ENCODE measurements at places on chromosomes 7 and 10.

GRCh38 chr7:157513682-157514081, 176.9 kb downstream of the DNAJB6 start:
- DNase-seq, result no peak

GRCh38 chr7:139949629-139950028, 113.1 kb downstream of the PARP12 start:
- DNase-seq, result no peak

- no peak for DNase-seq
Observed at GRCh38 chr10:118986815-118987790, 42.4 kb upstream of the NANOS1 start.

DNA sequence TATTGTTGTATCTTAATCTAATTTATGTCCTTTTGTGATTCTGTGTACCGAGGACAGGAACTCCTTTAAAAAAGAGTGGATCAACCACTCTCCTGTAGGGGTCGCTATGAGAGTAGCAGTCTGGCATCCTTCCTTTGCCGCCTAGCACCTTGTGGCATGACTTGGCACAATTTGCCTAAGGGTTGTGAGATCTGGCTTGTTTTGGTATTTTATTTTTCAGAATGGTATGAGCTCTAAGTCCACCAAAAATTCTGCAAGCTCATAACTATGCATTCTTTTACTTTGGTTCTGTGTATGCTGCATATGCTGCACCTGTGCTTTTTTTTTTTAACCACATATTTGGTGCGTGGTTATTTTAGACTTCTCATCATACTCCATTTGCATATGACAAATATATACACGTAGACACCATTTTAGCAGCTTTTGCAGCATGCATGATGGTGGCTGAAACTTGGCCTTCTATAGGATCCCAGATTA, 112.8 kb downstream of the CDK14 start:
- DNase-seq, result no peak

DNA sequence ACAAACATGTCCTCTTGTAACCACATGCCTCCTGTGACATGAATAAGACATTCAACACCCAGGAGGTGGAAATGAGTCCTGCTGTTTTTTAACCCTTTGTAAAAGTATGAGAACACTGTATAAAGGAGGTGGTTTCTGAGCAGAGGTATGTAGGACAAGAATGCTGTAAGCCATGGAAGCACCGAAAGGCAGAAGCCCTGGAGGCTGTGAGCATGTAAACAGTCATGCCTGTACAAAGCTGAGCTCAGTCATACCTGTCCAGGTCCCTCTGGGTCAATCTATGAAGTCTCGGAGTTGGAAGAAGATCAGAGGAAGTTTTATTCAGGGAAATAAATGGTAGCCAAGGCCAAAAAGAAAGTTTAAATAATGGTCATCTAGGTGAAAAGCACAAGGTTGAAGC, 34.7 kb upstream of the XPNPEP1 start:
- DNase-seq, result no peak

DNA sequence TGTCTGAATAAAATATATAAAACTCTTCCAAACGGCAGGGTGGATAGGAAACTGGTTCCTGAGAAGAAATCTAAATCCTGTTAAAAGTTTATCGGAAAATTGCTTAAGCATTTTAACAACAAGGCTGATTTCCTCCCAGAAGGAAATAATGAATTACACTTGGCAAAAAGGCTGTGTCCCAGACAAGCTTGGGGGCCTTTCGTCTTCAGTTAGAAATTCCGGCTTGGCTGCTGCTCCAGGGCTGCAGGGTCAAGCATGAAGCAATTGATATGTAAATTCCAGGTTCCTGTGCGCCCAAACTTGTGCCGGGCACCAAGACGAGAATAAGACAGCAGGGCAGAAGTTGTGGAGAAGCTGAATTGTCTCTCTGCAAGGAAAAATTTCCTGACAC, 38.0 kb upstream of the LBX1 start:
- DNase-seq, result no peak

DNA sequence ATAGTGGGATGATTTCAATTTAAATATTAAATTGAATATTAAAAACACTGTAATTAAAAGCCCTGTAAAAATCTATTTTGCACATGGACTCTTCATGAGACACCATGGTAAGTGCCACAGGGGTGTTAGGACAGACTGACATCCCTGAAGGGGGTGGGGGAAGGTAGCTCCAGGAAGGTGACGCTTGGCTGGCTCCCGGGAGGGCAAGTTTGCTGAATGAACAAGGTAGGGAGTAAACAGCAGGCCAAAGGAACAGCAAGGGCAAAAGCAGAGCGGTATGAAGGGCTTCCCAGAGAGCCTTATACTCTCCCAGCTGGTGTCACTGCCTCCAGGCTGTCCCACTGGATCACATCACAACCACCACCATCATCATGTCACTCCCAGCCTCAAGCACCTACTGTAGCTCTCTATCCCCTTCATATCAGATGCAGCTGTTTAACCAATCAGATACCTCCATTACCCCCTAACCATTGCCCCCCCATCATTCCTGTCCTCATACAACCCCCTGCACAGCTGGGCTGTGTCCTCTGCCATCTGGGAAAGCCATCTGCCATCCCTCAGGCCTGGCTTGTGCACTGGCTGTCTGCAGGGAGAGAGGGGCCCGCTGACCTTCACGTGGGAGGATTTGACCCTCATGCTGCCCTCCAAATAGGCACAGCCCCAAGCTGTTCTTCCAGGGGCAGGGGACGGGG, 19.5 kb downstream of the HSPA12A start:
- DNase-seq, result no peak

GRCh38 chr10:35043796-35044344, 46.3 kb downstream of the CUL2 start:
- no peak for DNase-seq

DNA sequence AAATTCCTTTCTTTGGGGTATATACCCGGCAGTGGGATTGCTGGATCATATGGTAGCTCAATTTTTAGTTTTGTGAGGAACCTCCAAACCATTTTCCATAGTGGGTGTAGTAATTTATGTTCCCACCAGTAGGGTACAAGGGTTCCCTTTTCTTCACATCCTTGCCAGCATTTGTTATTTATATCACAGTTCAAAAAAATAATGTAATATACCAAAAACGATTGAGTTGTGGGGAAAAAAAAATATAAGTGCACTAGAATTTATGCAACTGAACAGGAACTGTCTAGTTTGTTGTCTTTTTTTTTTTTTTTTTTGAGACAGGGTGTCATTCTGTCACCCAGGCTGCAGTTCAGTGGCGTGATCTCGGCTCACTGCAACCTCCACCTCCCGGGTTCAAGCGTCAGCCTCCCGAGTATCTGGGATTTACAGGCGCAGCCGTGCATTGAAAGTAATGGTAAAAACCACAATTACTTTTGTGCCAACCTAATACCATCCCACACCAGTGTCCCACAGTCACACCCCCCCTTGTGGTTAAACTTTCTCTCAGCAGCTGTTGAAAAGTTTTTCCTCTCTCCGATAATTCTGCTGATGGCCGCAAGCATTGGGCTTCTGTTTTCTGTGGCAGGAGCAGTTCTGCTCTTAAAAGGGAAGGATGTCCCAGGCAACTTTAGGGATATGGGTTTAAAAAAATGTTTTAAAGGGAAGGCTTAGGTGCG, 6.8 kb upstream of the LAT2 start:
- peak; percentile 44 for DNase-seq

DNA sequence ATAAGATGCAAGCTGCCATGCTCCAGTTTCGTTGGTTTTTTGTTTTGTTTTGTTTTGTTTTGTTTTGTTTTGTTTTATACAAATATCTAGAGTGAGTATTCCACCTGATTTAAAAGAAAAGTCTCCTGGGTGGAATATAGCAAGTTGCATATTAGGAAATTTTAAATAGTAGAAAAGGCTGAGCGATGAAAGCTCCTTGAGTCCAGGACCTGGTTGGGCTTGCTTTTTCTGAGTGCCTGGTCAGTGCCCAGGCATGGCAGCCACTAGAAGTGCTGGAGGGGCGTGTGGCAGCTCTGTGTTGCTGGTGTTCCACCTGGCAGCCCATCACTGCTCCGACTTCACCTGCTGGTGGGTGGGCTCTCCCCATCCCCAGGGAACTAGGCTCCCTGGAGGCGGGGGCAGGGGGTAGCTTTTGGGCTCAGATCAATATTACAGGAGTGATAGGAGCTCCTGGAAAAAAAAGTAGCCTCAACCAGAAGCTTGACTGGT, 8.0 kb downstream of the COL17A1 start:
- no peak for DNase-seq

GRCh38 chr10:32326680-32327363, 20.1 kb downstream of the EPC1 start:
- DNase-seq, result no peak

GRCh38 chr7:70779321-70779720, 352.6 kb upstream of the GALNT17 start:
- peak; percentile 29 for DNase-seq

GRCh38 chr7:27239387-27240014, 3.1 kb upstream of the EVX1 start:
- DNase-seq, result no peak

- no peak for DNase-seq
Observed at GRCh38 chr7:440059-440749, 79.4 kb downstream of the PDGFA start.

DNA sequence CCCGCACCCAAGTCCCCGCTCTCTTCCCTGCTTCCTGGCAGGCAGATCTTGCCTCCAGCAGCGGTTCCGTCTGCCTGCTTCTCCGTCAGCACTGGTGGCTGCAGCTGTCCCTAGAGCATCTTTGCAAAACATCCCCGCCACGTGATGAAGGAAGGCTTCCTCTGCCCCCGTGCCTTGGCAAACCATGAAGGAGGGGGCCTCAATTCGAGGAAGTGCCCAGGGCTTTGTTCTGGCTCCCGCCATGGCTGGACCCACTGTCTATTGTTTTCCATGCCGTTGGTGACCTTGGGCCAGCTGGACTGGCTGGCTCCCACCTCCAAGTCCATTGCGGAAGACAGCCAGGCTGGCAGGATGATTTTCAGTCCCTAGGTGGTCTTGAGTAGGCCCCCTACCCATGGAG, 13.2 kb upstream of the AQP1 start:
- no peak for DNase-seq

GRCh38 chr10:36817898-36818297, 307.5 kb upstream of the ANKRD30A start:
- no peak for DNase-seq

DNA sequence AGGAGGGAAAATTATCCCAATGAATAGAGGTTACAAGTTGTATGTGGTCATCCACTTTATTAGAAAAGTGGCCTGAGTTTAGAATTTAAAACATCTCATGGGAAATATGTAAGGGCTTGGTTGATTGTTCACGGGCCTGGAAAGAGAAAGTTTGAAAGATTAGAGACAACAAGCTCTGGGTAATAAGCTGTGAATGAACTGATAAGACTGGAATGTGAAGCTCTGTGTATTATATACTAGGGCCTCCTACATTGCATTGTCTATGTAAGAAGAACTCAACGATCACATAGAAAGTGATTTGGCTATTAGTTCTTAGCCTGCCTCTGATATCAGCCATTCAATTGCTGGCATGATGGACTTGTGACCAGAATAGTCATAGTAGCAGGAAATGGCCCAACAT, 199.2 kb upstream of the MAGI2 start:
- DNase-seq, result no peak

GRCh38 chr10:11697718-11698527, 44.3 kb upstream of the ECHDC3 start:
- no peak for DNase-seq

GRCh38 chr10:132411561-132412253, 14.7 kb downstream of the PWWP2B start:
- DNase-seq, result no peak

DNA sequence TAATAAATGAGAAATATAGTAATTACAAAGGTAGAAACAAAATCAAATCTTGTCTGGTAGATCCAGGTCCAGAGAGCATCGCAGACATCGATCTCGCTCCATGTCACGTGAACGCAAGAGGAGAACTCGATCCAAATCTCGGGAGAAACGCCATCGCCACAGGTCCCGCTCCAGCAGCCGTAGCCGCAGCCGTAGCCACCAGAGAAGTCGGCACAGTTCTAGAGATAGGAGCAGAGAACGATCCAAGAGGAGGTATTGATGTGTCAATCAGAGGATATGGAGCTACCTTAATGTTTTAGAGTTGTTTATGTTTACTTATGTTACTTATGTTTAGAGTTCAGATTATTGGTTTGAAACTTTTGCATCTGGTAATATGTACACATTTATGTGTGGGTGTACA, 57.8 kb downstream of the LUC7L2 start:
- DNase-seq, result no peak

- no peak for DNase-seq
Observed at GRCh38 chr10:79982362-79982800, 33.5 kb upstream of the SFTPD start.

DNA sequence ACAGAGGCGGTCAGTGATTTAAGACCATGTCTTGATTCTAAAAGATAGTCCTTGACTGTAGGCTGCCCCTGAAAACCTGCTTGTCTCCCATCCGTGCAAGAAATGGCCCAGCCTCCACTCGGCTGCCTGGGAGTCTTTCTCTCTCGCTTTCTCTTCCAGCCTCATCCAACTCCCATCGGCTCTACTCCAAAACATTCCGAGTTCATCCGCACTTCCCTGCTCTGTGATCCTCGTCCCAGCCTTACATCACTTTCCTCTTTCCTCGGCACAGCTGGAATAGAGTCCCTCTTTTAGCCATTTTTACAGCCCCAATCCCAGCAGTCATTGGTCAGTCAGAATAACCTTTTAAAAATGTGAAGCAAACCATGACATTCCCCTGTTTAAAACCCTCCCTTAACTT, 135.1 kb downstream of the TAX1BP1 start:
- DNase-seq, result no peak

DNA sequence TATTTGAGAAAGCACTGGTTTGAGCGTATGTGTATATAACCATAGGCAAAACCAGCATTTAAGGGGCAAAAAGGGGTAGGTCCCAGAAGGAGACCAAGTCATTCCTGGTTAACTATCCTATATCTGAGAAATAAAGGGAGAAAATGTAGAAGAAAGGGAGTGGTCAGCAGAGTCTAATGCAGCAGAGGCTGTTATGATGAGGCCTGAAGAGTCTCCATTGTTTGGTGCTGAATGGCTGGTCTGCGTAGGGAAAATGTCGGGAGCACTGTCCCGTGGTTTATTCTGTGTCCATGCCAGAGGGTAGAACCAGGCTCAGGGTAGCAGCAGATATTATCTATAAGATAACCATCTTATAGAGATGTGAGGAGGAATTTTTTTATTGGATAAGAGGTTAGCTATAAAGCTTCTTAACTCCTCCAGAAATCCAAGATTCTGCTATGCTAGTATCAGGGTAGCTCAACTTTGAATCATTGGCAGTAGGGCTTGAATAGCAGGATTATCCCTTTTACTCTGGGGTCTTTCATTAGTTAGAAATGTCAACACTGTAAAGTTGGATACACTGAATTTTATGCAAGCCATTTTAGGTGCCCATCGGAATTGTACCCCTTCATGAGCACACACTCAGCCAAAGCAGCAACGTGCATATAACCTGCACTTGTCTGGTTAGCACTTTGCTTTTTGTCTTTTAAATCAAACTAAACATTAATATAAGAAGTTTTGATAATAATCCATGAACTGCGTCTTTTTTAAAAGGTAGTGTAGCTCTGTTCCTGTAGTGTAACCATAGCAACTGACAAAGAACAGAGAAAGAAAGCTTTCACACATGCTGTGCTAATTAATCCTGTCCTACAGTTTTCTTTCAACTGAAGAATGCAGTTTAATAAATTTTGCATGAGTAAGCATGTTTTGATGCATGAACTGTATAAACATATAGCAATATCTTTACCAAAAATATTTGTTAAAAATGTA, 312.0 kb upstream of the FZD1 start:
- DNase-seq, result no peak

All from CD4-positive, alpha-beta T cell treated with Interleukin-17A for 1 hour (primary cell).